ENCODE measurements at places on chromosomes 12 and 14. TPM values are rescaled to one million over a fixed set of nuclear protein-coding genes. Genes with fewer than 3 reads are reported as not detected.

Gene MORN3
- not detected for total RNA-seq

Gene PPP1R36
- total RNA-seq: 0.12 TPM

Gene C1QL4
- not detected for total RNA-seq

DNA sequence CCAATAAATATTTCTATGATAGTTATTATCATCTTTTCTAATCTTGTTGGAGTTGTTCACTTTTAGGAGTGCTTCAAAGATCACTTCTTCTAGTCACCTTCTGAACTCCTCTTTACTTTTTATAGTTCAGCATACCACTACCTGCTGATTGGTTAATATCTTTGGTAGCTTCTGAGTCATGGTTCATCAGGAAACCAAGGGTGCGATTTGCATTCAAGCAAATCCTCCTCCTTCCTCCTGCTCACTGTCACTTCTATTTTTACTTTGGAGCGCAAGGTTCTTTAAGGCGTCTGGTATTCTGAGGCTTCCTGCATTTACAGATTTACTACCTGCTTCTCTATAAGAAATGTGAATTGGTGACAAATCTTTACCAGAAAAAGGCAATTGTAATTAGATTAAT lies 24.0 kb downstream of the SYT1 start:
- DNase-seq: no peak

GRCh38 chr12:13661005-13661887 lies 320.2 kb downstream of the GRIN2B start:
- no peak for DNase-seq

Gene DNAJC22
- 1.0 TPM for total RNA-seq

Data from epithelial cell of proximal tubule (primary cell).